ENCODE measurements at places on chromosomes 5 and 9. TPM values are rescaled to one million over a fixed set of nuclear protein-coding genes. Genes with fewer than 3 reads are reported as not detected.

- no peak for DNase-seq
Measured at GRCh38 chr5:95718738-95719137, 12.4 kb upstream of the RHOBTB3 start.

DNA sequence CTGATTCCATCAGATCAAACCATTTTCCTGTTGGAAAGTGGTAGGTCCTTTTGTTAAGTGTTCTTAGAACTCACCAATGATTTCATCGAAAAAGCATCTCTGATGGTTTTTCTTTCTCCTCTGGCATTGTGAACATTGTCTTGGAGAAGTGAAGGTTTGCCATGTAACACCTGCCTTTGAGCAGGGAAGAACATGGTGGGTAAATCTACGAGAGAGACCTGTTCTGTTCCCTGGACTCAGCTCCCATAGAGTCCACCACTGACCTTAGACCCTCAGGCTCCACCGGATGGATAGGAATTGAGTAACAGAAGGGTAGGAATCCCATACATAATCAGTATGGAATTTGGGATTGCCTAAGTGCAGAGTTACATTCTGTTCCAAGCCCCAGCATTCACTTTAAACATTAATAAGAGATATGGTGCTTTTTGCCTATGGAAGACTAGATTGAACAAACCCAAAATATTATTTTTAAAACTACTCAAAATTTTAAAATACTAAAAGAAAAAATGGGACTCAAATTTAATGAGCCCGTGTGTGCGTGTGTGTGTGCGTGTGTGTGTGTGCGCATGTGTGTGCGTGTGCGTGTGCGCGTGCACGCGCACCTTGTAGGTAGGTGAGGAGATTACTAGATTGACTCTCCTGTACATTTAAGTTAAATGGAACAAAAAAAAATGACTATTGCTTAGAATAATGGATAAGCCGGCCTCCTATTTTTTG, 92.0 kb downstream of the C9orf152 start:
- no peak for DNase-seq

GRCh38 chr9:70525519-70525918, 111.1 kb upstream of the KLF9 start:
- peak; percentile 15 for DNase-seq

- no peak for DNase-seq
Measured at GRCh38 chr9:72864327-72864726, 88.5 kb downstream of the ALDH1A1 start.

DNA sequence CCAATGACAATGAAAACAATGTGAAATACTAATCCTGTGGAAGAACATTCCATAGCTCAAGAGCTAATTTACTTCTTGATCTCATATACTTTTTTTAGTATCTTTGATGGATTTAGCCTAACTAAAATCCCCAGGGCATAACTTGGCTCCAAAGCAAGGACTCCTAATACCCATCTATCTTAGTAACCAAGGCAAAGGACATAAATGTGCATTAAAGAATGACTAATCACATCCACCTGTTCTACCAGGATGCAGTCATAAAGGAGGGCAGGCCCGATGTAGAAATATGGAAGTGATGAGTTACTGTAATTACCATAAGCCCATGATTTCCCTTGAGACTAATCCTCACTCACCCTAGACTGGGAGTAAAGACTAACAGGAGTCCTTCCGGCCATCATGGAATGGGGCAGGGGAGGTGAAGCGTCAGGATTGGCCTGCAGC, 56.9 kb downstream of the KIF24 start:
- no peak for DNase-seq

DNA sequence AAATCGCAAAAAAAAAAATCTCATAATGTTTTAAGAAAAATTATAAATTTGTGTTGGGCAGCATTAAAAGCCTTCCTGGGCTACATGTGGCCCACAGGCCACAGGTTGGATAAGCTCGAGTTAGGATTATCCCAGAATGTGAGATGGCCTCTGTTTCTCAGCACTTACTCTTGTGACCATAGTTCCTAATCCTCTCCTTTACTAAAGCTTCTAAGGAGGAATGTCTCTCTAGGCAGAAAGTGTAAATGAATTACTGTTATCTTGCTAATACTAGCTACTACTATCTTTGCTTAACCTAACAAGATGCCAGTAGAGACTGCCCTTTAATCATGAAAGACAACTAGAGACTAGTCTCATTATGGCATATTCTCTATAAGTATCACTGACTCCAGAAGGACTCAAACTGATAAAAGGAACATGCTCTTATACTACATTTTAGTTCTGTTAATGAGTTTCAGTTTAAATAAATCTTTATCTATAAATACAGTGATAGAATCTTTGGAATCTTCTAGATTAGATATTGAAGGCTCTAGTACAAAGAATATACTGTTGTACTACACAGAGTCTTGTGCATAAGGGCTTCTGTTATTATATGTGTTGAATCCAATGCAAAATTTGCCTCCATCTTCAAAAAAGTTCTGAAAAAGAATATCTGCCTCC, 13.8 kb downstream of the INVS start:
- no peak for DNase-seq

DNA sequence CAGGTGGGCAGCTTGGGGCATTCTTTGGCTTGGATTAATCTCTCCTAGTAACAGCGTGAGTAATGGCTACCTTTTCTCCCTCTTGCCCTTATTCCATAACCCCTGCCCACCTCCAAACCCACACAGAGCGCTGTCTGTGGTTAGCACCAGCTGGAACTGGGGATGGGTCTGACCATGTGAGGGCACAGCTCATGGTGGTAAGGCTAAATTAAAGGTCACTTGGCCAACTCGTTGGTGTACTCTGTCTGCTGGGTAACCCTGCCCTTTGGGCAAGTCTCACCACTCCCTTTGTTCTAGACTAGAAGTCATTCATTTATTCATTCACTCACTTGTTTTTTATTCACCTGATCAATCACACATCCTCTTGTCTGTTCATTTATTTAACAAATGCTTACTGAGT, 27.8 kb downstream of the PPARGC1B start:
- no peak for DNase-seq

DNA sequence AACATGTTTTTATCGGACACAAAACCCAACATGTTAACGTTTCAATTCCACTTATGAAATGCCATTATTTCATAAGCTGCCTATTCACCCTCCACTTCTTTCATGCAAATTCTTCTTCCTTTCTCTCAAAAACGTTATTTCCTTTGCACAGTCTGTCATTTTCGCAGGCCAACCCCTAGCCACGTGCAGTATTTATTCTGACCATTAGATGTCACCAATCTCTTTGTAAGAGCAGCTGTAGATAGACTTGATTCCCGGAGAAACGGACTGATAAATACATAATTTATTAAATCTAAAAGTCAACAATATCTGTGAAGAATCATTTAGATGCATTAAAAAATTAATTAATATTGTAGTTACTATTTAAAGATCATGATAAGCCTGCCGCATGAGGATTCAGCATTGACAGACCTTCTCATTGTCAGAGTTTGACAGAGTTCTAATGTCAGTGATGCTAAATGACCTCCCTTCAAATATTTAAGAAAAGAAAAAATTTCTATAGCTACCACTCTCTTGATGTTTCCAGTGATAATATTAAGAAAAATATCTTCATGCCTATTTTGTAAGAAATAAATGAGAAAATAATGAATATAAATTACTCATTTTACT, 933.6 kb downstream of the CDH12 start:
- DNase-seq, result no peak

GRCh38 chr9:22522206-22522740, 75.6 kb downstream of the DMRTA1 start:
- no peak for DNase-seq

DNA sequence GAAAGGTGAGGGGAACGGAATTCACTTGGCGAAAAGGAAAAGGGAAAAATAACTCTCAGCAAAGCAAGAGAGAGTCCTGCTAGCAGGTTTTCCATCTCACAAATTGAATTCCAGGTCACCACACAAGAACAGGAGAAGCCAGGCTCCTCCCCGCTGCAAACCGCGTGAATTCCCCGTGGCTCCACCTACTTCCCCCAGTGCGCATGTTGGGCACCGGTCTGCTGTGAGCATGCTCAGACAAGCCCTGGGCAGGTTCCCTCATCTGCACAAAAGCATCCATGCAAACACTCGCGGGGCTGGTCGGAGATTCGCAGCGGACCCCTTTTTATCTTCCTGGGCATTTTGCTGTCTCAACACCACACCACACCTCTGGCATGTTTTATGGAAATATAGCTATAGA, 58.5 kb upstream of the S1PR3 start:
- no peak for DNase-seq

GRCh38 chr9:99305820-99306811, 84.0 kb downstream of the SEC61B start:
- no peak for DNase-seq

GRCh38 chr5:53003144-53003543, 14.0 kb downstream of the ITGA2 start:
- DNase-seq, result no peak

DNA sequence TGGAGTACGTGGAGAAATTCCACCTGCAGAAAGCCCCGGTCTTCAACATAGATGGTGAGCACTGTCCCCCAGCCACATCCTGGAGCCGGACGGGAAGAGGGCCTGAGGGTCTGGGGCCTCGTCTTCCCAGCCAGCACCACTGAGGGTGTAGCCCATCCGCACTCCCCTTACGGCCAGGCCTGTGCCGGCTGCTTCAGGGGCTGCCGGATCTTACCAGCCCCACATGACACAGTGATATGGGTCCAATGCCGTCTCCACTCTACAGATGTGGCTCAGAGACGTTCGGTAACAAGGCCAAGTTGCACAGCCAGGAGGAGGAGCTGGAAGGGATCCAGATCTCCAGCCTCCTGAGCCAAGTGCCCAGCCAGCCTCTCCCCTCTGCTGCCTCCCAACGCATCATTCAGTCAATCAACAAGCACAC, 21.3 kb downstream of the GLT6D1 start:
- DNase-seq, result no peak

GRCh38 chr9:97572892-97573365, 60.2 kb downstream of the TSTD2 start:
- no peak for DNase-seq

- no peak for DNase-seq
Measured at GRCh38 chr5:38455796-38456330, 100.6 kb downstream of the LIFR start.

DNA sequence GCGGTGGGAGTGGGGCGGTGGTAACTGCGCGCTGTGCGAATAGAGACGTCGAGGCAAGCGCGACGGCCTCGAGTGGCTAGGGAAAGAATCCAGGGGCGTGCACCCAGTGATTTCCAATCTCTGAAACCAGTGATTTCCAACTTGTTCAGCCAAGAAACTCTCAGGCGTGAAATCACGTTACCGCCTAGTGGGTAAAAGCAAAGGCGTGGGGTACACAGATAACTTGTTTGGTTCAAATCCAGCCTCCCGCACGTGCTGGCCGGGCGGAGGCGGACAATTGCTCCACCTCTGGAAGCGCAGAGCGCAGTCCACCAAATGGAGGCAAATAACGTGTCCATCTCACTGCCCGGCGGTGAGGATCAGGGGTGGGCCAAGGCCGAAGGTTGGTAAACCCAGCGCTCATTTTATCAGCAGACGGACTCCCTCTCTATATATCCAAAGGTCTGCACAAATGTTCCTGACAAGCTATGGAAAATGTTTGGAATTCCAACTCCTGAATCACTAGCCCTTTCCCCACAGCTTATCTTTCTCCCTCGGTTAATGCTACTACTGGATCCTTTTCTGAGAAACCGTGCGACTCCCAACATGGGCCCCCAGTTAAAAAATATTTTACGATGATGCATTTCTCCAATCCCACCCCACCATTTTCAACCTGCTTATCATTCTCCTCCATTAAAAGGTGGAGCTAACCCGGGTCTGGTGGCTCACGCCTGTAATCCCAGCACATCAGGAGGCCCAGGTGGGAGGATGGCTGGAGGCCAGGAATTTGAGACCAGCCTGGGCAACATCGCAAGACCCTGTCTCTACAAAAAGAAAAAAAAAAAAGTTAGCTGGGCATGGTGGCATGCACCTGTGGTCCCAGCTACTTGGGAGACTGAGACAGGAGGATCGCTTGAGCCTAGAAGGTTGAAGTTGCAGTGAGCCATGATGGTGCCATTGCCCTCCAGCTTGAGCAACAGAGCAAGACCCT, 950 bp upstream of the FNBP1 start:
- DNase-seq, result no peak

GRCh38 chr5:88883836-88884607, 1.0 kb upstream of the MEF2C start:
- no peak for DNase-seq

DNA sequence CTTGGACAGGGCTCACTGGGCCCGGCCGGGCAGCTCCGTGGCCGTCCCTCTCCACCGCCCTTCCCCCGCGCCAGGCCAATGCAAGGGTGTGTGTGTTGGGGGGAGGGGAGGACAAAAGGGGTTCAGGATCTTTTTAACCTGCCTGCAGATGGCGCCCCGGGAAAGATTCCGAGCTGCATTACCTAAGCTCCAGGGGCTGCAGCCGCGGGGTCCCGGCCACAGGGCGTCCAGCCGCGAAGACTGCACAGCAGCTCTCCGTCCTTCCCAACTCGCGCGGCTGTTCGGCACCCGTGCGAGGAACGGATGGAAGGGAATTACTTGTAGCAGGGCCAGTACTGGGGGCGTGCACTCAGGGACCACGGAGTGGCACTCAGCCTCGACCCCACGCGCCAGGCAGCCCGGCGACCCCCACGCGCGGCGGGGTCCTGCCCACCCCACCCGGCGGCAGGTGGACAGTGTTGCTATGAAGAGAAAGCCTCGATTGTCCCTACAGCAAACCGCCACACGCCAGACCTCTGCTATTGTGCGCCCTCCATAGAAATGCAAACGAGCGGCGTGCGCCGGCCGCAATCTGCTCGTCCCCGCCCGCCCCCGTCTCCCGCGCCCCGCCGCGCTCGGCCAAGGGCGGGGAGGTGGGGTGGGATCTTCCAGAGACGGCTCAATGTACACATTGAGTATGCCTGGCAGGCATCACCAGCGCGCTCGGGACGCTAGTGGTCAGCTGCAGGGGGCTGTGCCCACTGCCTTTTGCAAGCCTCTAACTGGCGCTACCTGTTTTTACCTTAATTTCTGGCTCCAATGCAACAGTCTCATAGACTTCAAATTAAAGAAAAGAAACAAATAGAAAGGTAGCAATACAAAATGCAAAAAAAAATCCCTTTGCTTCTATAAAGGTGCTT, 796 bp upstream of the GADD45G start:
- peak; percentile 23 for DNase-seq

DNA sequence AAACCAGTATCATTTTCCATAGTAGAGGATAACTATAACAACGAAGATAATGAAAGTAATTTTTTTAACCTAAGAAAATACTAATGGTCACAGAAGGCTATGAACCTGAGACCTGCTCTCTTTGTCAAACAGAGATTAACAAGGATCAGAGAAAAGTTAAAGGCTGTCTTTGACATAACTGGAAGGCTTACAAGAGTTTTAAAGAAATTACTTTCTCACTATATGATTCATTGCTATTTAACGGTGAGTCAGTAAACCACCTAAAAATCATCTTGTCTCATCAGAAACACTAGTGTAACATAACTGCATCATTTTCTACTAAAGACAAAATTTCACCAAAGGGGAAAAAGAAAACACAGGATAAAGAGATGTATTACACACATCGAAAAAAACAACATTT, 19.3 kb downstream of the MLANA start:
- DNase-seq, result no peak

GRCh38 chr9:87547671-87548081, 50.0 kb downstream of the DAPK1 start:
- no peak for DNase-seq

Gene KCNV2
- total RNA-seq, result not detected

Gene GDNF
- not detected for total RNA-seq

Gene TEX48
- total RNA-seq, result not detected

Gene C5orf52
- total RNA-seq, result not detected

Gene GGTA1
- not detected for total RNA-seq

Gene C9orf72
- total RNA-seq, result 36.9 TPM

Measured in CD4-positive, alpha-beta T cell (primary cell).